ENCODE measurements at places on chromosomes 13 and 19.
A peak's percentile ranks its signal among the peaks of the same experiment; 100 is the strongest.

DNA sequence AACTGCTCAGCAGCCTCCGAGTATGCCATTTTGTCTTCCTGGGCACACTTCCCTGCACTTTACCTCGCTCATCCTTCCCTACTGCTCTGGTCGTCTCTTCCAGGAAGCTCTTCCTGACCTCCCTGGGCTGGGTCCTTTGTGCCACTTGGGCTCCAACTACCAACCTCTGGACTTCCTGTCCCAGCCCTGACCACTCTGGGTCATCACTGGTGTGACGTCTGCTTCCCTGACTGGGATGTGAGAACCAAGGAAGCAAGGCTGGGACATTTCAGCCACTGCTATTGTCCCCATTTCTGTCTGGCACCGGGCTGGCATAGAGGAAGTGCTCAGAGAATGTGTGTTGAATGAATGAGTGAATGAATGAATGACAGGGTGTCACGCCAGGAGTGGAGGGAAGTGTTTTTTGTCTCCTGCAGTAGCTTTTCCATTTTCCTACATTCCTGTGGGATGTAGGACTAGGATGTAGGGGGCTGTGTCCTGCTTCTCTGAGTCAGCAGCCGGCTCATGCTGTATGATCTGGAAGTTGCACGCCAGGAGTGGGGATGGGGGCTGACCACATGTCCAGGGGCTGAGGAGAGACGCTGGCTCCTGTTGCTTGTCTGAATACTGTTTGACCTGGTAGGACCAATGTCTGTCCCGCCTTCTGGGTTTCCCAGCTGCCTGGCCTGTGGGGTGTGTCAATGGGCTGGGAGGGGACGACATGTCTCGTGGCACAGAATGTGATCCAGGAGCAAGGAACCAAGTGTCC, 14.7 kb downstream of the NOVA2 start:
- DNase-seq: no peak

GRCh38 chr13:106348075-106348840, 187.2 kb downstream of the EFNB2 start:
- no peak for DNase-seq

GRCh38 chr19:14916848-14917247, 24.4 kb upstream of the OR7C2 start:
- DNase-seq: no peak

DNA sequence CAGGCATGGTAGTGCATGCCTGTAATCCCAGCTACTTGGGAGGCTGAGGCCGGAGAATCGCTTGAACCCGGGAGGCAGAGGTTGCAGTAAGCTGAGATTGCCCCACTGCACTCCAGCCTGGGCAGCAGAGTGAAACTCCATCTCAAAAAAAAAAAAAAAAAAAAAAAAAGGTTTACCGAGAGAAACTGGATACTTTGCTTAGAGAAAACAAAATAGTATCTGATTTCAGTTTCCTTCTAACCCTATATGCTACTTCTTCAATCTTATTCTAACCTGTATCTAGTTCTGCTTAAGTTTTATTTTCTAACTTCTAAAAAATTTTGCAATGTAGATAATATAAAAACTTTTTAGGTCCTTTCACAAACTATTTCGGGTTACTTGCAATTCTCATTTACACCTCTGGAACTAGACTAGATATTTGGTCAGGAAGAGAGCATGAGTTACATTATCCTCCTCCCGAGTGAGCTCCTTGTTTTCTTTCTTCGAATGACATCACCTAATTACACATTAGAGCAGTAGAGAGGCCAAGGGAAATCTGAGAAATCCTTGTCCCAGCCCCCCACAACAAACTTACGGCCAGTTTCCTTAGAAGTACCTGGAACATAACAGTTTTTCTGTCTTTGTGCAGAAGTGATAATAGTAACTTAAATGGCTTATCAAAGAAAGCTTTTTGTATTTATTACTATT, 128.9 kb downstream of the B3GLCT start:
- DNase-seq: no peak

DNA sequence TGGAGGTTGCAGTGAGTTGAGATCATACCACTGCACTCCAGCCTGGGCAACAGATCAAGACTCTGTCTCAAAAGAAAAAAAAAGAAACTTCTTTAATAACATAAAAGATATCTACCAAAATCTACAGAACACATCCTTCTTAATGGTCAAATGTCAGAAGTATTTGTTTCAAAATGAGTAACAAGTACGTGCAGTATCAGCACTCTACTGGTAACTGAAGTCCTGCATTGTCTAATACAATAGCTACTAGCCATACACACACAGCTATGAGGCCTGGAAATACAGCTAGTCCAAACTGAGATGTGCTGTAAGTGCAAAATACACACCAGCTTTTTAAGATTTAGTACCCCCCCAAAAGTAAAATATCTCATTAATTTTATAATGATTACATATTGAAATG, 88.1 kb downstream of the TSC22D1 start:
- DNase-seq: no peak

DNA sequence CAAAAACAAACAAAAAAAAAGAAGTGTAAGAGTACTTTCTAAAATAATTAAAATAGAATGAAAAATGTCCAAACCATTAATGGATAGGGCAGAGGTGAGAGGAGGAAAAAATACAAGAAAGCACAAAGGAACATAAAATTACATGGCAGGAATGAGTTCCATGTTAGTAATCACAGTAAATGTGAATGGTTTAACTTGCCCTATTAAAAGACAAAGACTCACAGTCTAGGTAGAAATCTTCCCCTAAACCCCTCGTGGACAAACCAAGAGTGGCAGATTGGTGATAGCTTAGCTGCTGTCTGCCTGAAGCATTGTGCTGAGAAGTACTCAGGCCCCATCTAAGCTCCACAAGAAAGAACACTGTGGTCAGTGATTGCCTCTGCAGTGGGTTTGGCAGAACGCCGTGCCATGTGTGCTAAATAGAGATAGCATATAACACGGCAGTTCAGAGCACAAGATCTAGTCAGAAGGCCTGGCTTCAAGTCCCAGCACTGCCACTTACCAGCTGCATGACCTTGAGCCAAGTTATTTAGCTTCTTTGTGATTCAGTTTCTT, 103.5 kb downstream of the DPF1 start:
- no peak for DNase-seq

GRCh38 chr19:47353307-47353712, 4.2 kb downstream of the DHX34 start:
- DNase-seq: no peak

DNA sequence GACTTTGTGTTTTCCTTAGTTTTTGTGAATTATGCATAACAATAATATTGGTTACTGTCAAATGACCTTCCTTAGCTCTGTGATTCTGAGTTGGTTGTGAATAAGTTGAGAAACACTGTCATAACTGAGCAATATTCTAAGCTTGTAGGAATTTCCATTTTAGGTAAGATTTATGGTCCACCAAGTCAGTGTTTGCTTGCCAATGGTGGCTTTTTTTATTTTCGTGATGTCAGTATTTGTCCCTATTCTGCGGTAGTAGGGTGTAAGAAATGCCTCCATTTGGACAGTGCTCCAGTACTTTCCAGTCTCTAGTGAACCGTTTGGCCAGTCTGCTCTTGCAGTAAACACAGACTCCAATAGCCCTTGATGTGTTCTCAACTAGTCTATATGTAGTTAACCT, 94.7 kb downstream of the FRY start:
- no peak for DNase-seq

DNA sequence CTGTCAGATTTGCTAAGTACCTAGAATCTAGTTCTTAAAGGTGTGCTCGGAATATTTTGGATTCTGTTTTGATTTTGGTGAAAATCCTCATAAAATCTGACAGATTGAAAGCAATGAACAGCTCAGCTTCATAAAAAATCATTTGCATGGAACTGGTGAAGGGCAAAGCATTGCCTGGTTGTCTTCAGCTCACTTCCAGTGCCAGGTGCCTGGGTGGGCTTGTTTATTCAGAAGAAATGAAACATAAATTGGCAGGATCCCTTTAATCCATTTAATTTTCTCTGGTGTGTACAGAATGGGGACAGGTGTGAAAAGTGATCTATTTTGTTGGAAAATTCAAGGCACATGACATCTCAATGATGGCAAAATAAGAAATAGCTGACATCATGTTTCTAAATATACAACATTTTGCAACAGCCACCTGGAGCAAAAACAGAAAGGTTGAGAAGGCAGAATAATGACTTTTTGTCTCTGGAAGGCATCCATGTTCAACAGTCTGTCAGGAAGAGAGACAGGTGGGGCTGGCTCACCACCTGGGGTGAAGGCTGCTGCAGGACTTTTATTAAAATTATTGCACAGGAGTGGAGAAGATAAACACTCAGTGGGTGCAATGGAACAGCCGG, 52.2 kb downstream of the RFC3 start:
- DNase-seq: no peak

DNA sequence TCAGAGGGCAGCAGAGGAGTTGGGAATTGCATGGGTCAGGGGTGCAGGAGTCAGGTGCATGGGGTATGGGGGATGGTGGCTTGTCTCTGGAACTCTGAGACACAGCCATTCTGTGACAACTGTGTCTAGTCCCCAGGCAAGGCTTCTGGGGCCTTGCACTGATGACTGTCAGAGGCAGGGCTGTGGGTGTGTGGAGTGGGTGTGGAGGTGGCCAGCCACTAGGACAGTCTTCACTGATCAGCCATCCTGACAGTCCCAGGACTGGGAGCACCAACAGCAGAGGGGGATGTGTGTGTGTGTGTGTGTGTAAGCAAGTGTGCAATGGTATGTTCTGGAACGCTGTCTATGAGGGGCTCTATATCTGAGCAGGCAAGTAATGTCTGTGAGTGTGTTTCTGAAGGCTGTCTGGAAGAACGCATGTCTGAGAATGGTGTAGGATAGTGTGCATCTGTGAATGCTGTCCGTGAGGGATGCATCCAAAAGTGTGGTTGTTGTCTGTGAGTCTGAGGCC, 5.4 kb downstream of the NUMBL start:
- DNase-seq: no peak

- DNase-seq: peak; percentile 12
These were observed at the start of gene ZNF709 for GRCh38 chr19:12484371-12485051. TSS of gene ZNF709 (minus strand) at chr19:12484816. CDS start at chr19:12484657, 159 bp downstream.

DNA sequence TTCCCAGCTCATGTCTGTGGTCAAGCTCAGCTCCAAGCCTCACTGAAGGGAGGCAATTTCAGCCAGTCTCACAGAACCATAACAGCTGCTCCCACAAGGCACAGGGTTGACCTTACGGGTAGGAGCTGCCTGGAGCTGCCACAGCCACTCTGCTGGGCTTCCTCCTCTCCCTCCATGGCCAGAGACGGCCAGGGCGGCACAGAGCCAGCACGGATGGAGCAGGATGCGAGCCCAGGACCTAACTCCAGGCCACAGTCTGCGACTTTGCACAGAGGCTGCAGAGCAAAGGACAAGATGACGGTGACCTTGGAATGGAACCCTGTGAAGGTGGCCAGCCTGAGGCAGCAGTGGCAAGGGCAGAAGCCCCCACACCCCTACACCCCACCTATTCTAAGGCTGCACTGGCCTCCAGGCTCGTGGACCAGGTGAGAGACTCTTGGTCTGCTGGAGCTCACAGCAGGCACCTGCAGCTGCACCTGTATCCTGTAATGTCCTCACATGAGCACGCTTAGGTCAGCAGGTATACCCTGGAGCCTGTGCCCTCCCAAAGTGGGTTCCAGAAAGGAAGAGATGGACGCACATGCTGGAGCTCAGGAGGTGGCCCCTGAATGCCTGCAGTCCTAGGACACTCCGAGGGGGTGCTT, 29.6 kb downstream of the ADPRHL1 start:
- DNase-seq: no peak

DNA sequence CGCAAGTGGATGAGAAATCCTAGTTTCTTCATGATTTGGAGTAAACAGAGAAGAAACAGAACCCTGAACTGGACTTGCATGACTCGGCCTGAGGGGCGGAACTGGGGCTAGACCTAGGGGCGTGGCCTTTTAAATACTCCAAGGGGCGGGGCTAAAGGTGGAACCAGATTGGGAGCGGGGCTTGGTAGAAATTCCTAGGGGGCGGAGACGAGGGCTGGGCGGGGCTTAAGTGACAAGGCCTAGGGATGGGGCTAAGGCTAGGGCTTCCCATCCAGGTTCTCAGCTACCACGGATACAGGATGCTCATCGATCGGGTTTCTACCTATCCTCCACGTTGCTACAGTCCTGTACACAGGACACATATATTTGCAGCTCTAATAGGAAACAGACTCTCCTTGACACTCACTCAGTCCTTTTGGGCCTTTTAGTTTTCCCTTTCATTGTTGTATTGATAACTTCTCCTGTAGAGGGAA, 372 bp upstream of the ZNF699 start:
- DNase-seq: peak; percentile 66

DNA sequence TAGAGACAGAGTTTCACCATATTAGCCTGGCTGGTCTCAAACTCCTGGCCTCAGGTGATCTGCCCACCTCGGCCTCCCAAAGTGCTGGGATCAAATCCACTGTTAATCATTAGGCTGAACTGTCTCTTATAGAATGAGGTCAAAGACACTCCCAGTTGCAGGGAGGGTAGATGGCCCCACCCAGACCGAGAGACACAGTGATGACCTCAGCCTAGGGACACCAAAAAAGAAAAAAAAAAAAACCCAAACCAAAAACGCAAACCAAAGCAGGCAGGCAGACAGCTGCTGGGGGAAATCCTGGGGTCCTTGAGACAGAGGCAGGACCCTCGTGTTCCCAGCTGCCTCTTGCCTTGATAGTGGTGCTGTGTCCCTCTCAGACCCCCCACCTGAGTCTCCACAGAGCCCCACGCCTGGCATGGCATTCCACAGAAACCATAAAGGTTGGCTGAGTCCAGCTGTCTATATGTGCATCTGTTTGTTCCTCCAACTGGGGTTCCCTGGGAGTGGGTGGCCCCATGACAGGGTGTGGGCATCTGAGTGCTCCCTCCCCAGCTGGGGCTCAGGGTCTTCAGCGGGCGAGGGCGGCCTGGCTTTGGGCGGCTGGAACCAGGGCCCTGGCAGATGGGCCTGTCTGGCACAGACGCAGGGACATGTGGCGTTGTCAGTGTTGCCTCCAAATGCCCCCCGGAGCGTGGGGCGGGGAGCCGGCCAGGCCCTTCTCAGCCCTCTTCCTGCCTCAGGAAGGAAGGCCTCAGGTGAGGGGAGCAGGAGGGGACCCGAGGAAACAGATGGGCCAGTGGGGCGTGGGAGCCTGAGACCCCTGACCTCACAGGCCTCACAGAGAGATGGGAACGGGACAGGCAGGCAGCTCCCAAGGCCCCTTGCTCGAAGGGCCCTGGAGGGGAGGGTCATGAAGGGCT, 5.2 kb downstream of the DAND5 start:
- no peak for DNase-seq

All from NCI-H187 treated with DMSO at 0.1 percent for 48 hours (cell line).